ENCODE measurements at places on chromosomes 2 and 18.
A peak's percentile ranks its signal among the peaks of the same experiment; 100 is the strongest.

DNA sequence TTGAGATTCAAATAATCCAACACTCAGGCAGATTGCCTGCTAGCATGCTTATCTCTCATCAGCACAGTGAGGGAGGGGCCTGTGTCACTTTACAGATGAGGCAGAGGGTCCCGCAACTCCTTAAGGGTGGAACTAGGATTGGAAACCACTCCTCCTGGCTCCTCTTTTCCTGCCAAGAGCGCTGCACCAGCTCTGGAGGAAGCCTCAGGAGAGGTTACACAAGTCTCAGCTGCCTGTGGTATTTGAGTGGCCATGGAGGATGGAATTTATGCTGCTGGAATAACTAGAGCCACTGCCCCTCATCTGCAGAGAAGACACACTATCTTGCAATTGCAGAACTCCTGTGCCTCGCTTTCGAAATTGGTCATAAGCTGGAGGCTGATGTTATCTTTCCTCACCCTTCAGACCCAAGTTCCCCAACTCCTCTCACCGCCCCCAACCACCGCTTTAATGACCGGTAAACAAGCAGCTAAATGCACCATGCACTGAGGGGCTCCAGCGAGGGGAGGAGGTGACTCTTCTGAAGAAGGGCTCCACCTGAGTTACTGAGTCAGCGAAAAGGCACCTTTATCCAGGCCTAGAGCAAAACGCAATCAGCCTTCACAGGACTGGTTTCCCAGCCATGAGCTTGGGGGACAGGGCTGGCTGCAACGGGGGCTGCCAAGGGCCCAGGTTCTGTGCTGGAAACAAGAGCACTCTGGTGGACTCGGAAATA lies 245.8 kb downstream of the SOX11 start:
- DNase-seq = no peak

DNA sequence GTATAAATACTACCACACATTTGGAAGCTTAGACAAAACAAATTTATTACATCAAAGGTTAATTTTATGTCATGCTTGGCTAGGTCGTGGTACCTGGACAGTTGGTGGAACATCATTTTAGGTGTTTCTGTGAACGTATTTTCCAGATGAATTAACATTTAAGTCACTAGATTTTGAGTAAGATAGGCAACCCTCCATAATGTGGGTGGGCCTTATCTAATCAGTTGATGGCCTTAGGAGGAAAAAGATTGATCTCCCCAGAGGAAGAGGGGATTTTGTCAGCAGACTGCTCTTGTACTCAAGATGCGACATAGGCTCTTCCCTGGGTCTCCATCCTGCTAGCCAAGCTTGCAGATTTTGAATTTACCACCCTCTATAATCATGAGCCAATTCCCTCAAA lies 85.0 kb downstream of the RPRM start:
- no peak for DNase-seq

DNA sequence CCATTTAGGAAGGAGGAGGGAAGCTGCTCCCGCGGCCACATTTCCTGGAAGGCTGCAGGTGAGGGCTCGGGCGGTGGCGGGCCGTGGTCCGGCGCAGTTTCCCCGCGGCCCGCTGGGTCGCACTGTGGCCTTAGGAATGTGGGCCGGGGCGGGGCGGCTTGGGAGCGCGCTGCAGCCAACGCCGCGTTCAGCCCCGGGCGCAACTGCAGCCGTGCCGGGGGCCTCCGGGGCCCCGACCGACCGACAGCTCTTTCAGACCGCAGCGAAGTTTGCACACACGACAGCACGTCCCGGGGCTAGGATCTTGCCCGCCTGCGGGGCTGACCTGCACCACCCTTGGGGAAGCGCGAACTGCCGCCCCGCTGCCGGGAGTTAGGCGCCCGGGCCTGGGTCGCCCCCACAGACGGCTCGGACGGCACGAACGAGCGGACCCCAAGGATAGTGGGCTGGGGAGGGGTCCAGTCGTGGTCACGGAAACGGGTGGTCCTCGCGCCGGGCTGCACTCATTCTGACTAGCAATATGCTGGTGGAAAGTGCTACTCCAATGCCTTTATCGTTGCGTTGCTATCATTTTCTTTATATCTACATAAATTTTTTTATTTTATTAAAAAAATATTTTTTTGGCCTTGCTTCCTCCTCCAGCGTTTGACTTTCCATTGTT lies 69.9 kb upstream of the DLX2 start:
- no peak for DNase-seq

DNA sequence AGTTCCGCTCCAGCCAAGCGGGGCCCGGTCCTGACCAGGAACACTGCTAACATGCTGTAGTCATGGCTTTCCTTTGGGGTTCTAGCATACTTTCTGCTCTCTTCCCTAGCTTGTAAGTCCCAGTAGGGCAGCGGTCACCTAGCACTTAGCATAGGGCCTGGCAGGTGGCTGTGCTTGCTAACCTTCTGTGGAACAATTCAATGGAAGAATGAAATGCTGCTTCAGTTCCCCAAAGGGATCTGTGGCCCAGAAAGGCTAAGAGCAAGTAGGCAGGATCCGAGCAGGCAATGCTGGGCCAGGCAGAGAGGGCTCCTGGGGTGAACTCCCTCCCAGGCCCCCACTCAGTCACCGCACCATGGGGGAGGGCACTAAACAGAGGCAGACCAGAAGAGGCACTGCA lies 266.8 kb downstream of the CELF4 start:
- no peak for DNase-seq

DNA sequence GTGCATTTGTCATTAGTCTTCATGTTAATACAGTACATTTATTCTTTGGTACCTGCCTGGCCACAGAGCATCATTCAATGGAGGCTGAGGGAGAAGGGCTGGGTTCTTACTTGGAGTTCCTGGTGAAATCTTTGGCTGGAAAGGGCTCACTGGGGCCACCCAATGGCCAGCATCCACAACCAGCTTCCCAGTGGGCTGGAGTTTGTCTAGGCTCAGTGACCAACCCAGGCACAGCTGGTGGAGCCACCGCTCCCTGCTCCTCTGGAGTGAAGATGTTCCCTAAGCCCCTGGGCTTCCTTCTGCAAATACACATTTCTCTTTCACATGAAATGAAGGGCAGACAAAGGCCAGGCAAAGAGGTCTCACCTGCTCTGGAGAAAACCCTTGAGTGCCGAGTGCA lies 34.4 kb downstream of the EHD3 start:
- no peak for DNase-seq

- DNase-seq = no peak
These were observed 12.2 kb upstream of the TNP1 start for GRCh38 chr2:216872040-216872439.

DNA sequence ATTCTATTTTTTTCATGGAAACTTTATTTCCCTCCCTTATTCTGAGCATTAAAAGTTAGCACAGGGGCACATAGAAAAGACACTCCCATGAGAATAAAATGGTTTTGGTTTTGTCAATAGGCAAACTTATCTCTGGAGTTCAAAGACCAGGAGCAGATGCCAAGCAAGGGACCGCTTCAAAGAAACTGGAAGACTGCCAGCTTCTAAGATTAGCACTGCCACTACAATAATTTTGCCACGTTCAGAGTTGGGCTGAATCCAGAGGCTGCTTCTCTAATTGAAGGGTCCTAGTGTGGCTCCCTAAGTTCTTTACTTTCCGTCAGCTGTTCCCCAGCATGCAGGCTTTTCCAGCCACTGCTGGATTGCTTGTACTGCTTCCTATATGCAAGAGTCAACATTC lies 681.0 kb upstream of the GCFC2 start:
- DNase-seq = no peak

- no peak for DNase-seq
These were observed 27.7 kb downstream of the GALNT1 start for GRCh38 chr18:35609236-35609635.

DNA sequence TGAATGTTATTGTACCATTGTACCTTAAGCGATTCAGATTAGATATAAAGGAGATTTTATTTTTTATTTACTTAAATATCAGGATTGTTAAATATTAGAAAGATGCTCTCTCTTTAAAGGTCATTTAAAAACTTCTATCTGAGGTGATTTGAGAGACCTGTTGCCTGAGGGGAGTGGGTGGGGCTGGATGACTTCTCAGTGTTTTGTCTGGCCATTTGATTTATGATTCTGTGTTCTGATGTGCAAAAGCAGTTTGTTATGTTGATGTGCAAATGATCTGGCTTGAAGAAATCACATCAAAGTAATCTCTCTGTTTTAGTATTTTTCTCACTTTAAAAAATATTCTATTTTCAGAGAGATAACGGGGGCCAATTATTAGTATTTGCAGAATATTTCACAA lies 370.8 kb downstream of the NUP35 start:
- DNase-seq = no peak

- no peak for DNase-seq
These were observed 177.9 kb downstream of the ANTXR1 start for GRCh38 chr2:69190743-69191404.

DNA sequence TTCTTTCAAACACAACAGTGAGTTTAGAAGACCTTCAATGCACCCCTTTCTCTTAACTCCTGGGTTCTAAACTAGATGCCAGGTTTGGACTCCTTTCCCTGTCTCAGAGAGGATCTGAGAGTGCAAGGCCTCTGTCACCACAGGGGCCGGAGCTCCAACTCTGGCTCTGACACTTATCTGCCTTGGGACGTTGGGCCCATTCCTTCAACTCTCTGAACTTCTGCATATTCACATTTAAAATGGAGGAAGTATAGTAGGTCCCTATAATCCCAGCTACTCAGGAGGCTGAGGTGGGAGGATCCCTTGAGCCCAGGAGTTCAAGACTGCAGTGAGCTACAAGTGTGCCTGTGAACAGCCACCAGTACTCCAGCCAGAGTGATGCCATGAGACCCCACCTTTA lies 44.1 kb upstream of the ZFP36L2 start:
- no peak for DNase-seq

DNA sequence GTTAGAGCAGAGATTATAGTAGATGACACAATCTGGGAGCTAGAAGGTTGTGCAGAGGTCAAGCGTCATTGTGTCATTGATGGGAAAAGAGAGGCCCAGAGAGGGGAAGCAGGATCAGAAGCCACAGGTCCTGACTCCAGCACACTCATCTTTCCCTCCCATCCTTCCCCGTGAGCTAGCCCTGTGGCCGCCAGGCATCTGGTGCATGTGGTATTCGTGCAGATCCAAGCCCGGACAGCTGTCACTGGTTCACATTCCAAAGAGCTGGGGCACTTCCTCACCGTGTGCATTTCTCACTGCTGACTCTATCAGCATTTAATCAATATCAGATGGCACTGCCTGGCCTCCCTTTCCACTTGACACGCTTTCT lies 94.1 kb upstream of the THOC1 start:
- peak; percentile 99 for DNase-seq

DNA sequence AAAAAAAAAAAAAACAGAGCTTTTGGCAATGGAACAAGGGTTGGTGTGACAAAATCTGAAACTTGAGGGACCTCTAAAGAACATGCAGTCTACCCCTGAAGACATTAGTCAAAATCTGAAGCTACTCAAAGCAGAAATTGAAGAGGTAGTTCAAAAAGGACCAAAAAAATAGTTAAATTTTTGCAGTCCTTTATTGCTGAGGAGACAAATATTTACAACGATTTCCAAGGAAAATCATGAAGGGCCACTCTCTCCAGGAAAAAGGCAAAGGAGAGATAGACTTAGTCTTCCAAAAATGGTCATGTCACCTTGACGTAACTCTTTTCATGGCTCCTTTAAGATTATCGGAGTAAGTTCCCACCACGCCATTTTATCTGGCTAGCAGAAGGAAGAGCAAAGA lies 452.0 kb downstream of the XIRP2 start:
- no peak for DNase-seq

DNA sequence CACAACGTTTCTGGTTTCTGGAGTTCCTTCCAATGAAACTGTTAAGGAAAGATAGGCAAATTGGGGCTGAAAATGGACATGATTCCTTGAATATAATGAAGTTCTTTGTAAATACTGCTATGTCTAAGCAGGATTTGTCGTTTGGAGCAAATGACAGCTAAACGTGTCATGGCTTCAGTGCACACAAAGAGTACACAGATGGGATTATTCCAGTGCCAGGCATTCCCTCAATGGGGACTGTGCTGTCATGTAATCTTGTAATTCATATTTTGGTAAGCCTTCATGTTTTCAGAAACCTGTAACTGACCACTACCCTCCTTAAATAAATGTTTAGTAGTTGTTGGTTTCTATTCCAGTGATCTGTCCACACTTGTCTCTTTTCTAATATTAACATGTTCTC lies 404.7 kb upstream of the CDH7 start:
- no peak for DNase-seq

GRCh38 chr2:3703757-3704355 lies 481 bp downstream of the DCDC2C start:
- DNase-seq = no peak

- no peak for DNase-seq
These were observed 273.2 kb upstream of the CCDC68 start for GRCh38 chr18:55232506-55232905.

- no peak for DNase-seq
These were observed 622.3 kb upstream of the ACVR2A start for GRCh38 chr2:147222506-147222905.

DNA sequence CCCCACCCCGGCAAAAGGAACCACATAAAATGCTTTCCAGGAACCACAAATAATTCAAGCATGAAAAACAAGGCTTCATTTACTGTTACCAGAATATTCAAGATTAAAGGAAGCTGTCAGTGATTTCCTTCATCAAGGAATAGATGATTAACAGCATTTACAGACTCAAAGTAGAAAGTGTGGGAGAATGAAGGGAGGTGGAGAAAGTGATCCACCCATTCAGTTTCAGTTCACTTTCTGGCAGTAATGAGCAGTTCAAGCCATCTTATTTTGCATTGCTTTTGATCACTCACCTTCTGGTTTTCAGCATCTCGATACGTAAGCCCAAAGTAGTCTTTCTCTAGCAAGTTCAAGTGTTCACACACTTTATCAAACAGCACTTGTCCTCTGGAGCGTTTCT lies 99.0 kb downstream of the EPB41L3 start:
- no peak for DNase-seq

DNA sequence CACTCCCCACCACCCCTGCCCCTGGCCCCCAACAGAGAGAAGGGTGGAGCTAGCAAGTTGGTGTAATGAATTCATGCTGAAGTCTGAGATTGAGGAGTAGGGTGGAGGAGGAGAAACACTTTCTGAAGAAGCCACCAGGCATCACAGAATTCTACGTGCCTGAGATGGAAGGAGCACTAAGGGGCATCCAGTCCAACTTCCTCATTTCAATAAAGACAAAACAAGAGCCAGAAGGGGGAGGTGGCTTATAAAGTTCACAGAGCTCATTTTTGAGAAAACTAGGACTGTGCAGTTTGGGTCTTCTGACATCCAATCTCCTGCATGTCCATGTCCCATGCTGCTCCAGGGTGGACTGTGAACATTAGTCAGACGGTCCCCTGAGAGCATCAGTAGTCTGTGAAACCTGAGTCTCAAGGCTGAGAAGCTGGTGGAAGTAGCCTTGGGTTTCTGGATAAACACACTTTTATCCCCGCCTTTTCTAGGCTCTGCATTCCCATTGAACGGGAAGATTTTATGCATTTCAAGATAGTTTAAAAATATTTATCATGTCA lies 77.7 kb downstream of the TRIM43 start:
- no peak for DNase-seq

GRCh38 chr2:36453652-36454051 lies 98.1 kb downstream of the CRIM1 start:
- DNase-seq = no peak
